Stimulated activated CD4-positive, alpha-beta T cell treated with anti-CD3 and anti-CD28 coated beads, Interleukin-4, amount 100 ng/mL, for 48 hours (primary cell): ENCODE measurements at places on chromosomes 4 and X.

DNA sequence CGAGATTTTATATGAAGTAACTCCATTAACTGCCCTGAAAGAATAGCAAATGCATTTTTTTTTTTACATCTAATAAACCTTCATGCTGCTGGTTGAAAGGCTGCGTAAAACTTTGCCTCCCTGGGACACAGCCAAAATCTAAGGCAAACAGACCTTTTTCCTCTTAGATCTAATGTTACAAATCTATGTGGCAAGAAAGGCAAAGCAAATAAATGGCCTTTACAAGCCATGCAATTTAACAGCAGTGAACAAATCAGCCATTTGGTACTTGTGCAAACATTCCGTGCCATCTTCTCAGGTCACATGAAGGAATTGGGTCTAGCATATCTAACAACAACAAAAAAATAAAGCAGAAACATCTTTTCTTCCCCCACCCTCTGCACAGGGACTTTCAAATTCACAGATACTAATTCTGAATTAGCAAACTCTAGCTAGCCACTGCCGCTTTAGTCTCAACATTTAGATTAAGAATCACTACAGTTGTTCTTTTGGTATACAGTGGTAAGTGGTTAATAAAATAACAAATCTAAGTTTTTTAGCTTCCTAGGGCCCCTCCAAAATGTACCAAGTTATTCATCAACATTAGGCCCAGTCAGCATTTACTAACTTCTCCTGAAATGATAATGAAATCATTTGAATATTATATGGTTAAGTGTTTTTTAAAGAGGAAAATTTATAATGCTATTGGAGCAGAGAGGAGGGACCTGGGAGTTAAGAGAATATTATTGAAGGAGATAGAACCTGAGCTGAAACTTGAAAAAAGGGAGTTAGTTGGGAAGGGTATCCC is 593.8 kb downstream of the SMARCA1 start:
- no peak for DNase-seq

- DNase-seq: no peak
Observed at GRCh38 chrX:43753637-43754036, 97.5 kb downstream of the MAOA start.

DNA sequence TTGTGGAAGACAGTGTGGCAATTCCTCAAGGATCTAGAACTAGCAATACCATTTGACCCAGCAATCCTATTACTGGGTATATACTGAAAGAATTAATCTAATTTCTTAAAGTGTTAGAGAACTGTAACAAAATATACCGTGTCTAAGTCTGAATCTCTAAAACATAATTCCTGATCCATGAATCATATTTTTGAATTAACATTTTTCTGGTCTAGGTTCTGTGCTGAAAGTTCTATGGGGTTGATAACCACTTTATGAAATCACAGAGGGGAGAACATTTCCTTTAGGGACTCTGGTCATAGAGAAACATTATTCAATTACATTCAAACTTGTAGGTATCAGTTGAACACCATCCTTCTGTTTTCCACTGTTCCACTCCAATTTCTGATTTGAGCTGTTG is 91.9 kb upstream of the ETNPPL start:
- no peak for DNase-seq

- DNase-seq: no peak
Observed at GRCh38 chrX:11119313-11119943, 8.3 kb downstream of the HCCS start.

- no peak for DNase-seq
Observed at GRCh38 chrX:15204130-15204751, 65.6 kb downstream of the ASB9 start.
